ENCODE measurements at places on chromosomes 5 and 9.

DNA sequence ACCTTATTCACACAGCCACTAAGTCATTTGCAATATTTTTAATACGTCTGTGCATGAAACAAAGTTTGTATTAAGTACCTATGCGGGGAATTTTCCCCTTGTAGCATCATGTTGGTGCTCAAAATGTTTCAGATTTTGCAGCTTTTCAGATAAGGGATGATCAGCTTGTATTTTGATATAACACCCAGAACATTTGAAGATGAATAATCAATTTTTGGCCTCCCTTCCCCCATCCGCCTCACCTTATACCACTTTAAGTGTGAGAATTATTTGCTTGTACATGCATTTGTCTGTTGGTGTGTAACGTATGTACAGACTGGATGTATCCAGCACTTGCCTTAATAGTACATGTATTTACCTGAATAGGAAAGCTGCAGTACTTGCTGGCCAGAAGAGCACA is 1.7 kb downstream of the JAK2 start:
- DNase-seq = no peak

DNA sequence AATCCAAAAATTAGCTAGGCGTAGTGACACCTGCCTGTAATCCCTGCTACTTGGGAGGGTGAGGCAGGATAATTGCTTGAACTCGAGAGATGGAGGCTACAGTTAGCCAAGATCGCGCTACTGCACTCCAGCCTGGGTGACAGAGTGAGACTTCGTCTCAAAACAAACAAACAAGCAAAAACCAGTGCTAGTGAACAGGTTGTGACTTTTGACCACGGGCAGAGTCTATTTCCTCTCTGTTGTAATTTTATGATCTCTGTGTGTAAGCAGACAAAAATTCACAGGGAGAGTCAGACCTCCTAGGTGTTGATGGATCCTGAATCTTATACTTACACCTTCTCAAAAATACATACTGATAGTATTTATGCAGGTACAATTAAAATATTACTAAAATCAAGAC is 65.8 kb downstream of the SPEF2 start:
- no peak for DNase-seq

DNA sequence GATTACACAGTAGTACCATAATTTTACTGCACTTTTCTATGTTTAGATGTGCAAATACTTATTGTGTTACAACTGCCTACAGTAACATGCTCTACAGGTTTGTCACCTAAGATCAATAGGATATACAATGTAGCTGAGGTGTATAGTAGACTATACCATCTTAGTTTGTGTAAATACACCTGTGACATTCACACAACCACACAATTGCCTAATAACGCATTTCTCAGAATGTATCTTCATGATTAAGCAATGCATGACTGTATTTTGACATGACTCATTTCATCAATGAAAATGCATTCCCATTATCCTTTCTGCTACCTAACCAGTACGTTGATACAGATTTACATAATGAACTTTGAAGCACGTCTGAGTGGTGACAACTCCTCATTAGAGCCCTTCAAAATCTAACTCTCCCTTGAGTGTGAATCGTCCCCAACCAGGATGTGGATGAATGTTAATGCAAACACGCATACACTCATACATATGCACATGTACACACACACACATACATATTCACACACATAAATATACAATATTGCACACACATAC is 28.4 kb downstream of the GZMK start:
- DNase-seq = no peak

DNA sequence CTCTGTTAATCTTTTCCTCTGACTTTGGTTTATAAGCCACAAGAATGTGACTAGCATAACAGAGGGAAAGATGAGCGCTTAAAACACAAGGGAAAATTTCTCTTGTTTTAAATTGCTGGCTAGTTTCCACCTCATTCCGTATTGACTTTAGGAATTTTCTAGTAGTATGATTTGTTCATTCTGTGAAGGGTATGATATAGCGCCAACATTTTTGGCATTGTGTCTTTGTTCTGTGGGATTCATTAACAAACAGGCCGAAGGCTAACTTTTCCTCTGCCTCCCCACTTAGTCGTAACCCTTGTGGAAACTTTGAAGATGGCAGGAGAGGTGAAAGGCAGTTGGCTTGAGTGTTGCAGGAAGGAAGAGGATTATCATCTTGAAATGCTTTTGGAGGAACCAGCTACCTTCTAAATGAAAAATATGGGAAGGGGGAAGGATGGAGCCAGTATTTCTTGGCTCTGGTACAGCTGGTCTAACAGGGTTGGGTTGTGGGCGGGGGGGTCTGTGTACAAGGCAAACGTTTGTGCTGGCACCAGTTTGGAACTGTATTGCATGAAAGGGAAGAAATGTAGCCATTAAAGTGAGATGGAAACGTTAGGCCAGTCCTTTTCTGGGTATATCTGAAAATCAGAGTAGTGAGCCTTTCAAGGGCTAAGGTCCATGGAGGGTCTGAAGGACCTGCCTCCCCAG is 21.5 kb upstream of the DMRT2 start:
- DNase-seq = no peak

- no peak for DNase-seq
These were observed 208.6 kb downstream of the CAAP1 start for GRCh38 chr9:26684029-26684428.

DNA sequence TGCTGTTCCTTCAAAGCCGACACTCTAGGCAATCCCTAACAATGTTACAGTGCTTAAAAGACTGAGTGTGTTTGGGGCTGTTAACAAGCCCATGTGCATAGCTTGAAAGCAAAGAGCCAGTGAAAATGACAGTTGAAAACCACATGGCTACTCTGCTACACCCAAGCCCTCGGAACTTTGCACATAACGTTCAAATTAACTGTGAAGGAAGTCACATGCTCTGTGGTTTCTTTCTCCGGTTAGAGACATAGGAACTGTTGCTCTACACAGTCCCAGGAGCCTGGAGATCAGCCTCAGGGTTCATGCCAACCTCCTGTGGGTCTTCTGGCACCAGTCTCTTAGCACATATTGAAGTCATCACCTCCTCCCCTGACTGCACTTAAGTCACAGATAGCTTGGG is 51.1 kb downstream of the C9orf152 start:
- DNase-seq = peak; percentile 29

DNA sequence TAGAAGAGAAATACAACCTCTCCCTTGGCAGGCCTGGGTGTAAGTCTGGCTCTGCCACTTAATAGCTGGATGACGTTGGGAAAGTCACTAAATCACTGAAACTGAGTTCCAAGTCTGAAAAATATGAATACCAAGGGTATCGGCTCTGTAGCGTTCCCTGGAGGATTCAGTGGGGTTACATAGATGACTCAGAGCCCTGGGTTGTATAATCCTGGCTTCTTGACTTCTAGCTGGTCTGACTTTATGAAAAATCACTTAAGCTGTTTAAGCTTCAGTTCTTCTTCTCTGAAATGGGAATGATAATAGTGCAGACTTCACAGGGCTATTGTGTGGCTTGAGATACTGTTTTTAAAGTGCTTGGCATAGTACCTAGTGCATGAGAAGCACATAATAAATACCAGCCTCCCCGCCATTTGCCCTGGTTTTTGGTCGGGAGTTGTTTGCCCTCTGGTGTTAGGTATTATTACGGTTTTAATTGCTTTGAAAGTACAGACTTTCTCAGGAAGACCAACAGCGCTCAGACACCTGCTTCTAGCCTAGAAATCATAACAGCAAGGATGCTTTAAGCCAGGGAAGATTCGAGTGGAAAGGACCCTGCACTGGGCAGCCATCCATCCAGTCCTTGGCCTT is 43.0 kb downstream of the CYFIP2 start:
- DNase-seq = no peak

DNA sequence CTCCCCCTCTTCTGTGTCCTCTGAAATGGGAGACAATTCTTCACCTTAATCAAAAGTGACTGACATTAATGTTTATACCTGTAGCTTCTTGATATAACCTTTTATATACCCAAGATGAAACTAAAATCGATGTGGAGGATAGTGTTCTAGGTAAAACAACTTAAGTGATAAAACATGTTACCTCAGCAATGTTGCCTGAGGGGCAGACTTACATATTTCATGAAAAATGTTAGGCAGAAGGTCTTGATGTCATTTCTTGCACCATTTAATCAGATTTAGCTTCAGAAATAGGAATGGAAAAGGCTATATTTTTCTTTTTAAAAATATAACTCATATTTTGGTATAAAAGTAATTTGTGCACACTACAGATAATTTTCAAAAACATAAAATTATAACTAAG is 22.7 kb upstream of the MACIR start:
- no peak for DNase-seq

- no peak for DNase-seq
These were observed 13.6 kb upstream of the ERMP1 start for GRCh38 chr9:5846501-5846921.

DNA sequence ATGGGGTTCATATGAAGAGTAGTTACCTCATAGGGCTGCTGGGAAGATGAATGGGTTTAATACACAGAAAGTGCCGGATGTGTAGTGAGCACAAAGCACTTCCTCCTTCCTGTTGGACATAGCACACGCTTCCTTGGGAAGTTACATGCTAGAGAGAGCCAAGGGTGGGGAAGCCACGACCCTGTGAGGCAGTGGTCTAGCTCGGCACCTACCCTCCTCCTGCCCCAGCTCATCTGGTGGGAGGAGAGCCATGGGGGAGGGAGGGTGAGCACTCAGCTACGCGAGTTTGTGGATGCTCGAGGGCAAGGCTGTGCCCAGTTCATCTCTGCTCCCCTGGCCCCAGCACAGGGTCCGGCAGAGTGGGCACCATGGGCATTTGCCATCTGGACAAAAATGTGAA is 43.6 kb upstream of the NEK6 start:
- no peak for DNase-seq

DNA sequence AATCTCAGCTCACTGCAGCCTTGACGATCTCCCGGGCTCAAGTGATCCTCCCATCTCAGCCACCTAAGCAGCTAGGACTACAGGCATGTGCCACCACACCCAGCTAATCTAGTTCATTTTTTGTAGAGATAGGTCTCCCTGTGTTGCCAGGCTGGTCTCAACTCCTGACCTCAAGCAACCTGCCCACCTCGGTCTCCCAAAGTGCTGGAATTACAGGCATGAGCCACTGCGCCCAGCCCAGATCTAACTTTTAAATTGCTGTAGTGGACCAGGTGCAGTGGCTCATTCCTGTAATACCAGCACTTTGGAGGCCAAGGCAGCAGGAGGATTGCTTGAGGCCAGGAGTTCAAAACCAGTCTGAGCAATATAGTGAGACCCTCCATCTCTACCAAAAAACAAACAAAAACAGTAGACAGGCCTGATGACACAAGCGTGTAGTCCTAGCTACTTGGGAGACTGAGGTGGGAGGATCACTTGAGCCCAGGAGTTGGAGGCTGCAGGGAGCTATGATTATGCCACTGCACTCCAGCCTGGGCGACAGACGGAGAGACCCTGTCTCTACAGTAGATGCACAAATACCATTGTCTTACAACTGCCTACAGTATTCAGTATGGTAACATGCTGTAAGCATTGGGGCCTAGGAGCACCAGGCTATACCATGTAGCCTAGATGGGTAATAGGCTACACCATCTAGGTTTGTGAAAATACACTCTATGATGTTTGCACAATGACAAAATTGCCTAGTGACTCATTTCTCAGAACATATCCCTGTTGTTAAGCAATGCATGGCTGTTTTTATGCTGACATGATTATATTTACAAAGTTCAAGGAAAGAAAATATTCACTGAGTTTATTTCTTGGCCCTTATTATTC is 1.5 kb upstream of the SIT1 start:
- peak; percentile 38 for DNase-seq

- DNase-seq = no peak
These were observed 178.0 kb upstream of the PPP1R26 start for GRCh38 chr9:135301271-135302263.

DNA sequence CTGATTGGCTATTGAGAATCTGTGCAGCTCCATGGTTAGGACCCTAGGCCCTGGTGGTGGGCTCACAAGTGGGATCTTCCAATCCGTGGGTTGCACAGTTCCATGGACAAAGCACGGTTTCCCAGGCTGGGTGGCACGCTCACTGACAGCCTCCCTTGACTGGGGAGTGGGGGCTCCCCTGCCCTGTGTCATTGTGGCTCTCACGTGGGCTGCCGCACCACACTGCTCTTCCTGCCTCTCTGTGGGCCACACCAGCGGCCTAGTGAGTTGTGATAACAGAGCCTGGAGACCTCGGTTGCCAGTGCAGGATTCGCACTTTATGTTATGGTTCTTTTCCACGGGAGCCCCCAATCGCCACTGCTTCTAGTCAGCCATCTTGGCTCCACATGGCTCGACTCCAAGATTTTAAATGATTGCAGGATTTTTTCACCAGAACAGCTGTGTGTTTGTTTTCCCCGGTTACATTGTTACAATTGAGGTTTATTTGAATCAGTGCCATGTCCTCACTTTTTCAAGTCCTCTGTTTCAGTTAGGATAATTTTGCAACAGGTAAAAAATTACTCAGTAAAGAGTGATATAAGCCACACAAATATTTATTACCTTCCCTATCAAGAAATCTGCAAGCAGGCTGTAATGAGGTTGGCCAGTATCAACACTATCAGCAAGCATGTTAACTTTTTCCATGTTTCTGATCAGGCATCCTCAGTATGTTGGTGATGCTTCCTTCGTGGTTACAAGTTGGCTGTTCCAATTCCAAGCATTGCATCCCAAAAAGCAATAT is 253.8 kb downstream of the ZNF608 start:
- DNase-seq = no peak

GRCh38 chr9:129131300-129132145 is 20.3 kb downstream of the PTPA start:
- DNase-seq = no peak

DNA sequence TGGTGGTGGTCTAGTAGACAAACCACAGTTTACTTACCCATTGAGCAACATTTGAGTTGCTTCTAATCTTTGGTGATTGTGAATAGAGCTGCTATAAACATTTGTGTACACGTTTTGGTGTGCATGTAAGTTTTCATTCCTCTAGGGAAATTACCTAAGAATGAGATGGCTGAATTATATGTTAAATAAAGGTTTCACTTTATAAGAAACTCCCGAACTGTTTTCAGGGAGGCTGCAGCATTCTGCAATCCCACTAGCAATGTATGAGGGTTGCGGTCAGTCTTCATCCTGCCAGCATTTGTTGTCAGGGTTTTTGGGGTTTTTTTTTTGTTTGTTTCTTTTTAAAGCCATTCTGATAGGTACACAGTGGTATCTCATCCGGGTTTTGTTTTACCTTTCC is 45.7 kb upstream of the PPARGC1B start:
- no peak for DNase-seq

DNA sequence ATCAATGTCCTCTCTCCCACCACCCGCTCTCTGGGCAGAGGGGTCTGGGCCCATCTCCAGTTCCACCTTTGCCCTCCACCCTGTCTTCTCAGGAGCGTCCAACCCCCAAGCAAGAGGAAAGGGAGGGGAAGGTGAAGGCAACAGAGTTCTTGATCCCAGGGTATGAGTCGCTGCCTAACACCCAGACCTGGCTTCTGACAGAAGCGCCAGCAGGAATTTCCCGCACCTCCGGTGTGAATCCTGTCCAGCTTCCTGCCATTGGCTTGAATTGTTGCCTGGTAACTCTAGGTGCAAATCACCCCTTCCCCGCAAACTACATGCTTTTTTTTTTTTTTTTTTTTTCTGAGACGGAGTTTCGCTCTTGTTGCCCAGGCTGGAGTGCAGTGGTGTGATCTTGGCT is 84.2 kb upstream of the IER5L start:
- DNase-seq = no peak

Data from left colon (tissue), 2 donors.